ENCODE measurements at places on chromosomes 16 and 17. TPM values are rescaled to one million over a fixed set of nuclear protein-coding genes. Genes with fewer than 3 reads are reported as not detected.

Gene TBC1D3I
- total RNA-seq: 3.0 TPM

GRCh38 chr17:58369214-58370031 is 17.4 kb upstream of the SUPT4H1 start:
- no peak for DNase-seq
- no peaks in the 10 kb centered on the region for H3K36me3 ChIP-seq
- no peak overlapping the region for H3K27ac ChIP-seq
- H3K27me3 ChIP-seq: no peaks in the 10 kb centered on the region

- no peak overlapping the region for H3K27ac ChIP-seq
- H3K4me1 ChIP-seq: no peaks in the 10 kb centered on the region
- DNase-seq: no peak
- H3K4me3 ChIP-seq: no peak overlapping the region
These were observed 58.9 kb upstream of the EFCAB3 start for GRCh38 chr17:62321451-62321850.

DNA sequence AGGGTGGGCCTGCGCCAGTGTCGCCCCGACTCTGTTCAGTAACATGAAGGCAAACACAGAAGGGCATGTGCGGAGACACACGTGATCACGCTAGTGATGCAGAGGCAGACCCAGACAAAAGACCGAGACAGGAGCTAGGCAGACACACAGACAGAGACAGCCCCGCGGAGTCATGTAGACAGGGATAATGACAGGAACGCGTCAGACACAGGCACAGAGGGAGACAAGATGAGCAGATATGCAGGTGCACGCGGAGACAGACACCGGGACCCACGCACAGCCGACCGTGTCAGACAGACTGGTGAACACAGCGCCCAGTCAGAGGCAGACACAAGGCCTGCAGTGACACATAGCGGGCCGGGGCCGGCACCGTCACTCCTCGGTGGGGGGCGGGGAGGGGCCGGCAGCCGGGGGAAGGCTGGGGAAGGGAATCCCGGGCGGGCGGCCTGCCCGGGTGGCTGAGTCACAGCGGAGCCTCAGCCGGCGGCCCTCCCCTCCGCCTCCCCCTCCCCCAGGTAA is 7.4 kb downstream of the KDM6B start:
- H3K27ac ChIP-seq: peak overlapping the region; percentile 98
- peaks cover 5% of the 10 kb centered on the region for H3K36me3 ChIP-seq
- peak overlapping the region; percentile 97 for H3K4me3 ChIP-seq
- H3K27me3 ChIP-seq: peaks cover 50% of the 10 kb centered on the region

Gene CNTNAP1
- 44.8 TPM for total RNA-seq
